Muscle of leg (tissue), 16 donors: ENCODE measurements at places on chromosomes 2 and 18.

GRCh38 chr2:127594116-127594591 lies 51.8 kb upstream of the GPR17 start:
- no peak for DNase-seq

DNA sequence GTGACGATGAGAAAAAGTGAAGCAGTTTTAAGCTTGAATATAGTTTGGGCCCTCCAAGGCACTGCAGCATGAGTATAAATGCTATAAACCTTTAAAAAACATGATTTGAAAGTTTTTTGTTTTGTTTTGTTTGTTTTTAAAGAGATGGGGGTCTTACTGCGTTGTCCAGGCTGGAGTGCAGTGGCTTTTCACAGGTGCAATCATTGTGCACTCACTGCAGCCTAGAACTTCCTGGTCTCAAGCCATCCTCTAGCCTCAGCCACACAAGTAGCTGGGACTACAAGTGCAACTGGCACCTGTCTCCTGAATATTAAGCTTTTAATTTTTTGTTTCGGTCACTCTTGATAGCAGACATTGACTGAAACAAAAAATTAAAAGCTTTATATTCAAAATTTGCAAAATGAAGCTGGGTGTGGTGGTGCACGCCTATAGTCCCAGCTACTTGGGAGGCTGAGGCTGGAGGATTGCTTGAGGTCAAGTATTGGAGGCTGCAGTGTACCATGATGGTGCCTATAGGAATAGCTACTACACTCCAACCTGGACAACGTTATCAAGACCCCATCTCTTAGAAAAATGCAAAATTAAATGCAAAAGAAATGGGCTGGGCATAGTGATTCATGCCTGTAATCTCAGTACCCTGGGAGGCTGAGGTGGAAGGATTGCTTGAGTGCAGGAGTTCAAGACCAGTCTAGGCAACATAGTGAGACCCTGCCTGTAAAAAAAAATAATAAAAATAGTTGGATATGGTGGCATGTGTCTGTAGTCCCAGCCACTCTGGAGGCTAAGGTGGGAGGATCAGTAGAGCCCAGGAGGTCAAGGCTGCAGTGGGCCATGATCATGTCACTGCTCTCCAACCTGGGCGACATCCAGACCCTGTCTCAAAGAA lies 15.0 kb downstream of the FZD5 start:
- no peak for DNase-seq

- DNase-seq: no peak
Measured at GRCh38 chr2:37324536-37324785, 172 bp downstream of the PRKD3 start.

DNA sequence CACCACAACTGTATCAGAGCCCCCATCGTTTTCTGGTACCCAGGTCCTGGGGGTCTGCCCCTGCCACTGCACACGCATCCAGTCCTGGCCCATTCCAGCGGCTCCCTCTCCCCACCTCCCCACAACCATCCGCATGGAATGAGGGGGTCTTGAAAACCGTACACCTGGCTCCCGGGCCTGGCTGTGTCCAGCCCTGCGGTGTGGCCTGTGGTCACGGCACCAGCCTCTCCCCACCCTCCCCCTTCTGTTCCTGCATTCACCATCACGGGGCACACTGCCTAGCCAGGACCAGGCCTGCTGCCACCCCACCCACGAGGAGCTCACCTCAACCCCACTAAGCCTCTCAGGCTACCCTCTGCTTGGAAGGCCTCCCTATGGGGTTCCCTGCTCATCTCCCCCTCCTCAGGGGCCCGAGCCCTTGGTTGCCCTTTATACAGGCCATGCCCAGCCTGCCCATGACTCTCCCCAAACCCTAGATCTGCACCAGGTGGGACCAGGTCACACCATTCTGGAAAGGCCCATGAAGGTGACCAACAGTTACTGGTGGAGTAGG lies 11.4 kb downstream of the GPR35 start:
- no peak for DNase-seq
